ENCODE measurements at places on chromosomes 16 and 17. TPM values are rescaled to one million over a fixed set of nuclear protein-coding genes. Genes with fewer than 3 reads are reported as not detected.
A peak's percentile ranks its signal among the peaks of the same experiment; 100 is the strongest.

DNA sequence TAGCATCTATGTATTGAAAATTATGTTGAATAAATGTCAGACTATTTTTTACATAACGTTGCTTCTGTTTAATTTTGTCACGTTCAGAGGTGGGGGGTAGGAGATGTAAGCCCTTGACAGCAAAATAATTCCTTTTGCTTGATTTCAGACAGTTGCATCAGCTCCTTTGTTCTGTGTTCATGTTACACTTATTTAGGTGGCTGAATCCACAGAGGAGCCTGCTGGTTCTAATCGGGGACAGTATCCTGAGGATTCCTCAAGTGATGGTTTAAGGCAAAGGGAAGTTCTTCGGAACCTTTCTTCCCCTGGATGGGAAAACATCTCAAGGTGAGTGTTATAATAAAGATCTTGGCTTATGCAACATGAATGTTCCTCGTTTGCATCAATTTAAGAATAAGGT is 4.5 kb downstream of the HERPUD1 start:
- H3K4me1 ChIP-seq, result peaks cover 15% of the 10 kb centered on the region
- no peak overlapping the region for H3K27ac ChIP-seq
- no peak for DNase-seq
- no peak overlapping the region for H3K4me3 ChIP-seq

- no peaks in the 10 kb centered on the region for H3K27me3 ChIP-seq
- no peak overlapping the region for H3K27ac ChIP-seq
- H3K4me1 ChIP-seq, result peaks cover 26% of the 10 kb centered on the region
- no peak for DNase-seq
- no peaks in the 10 kb centered on the region for H3K36me3 ChIP-seq
Observed at GRCh38 chr16:72898216-72898825, 149.6 kb downstream of the ZFHX3 start.

- H3K27ac ChIP-seq, result no peak overlapping the region
- no peaks in the 10 kb centered on the region for H3K36me3 ChIP-seq
- no peak for DNase-seq
- H3K27me3 ChIP-seq, result no peaks in the 10 kb centered on the region
- H3K4me1 ChIP-seq, result peaks cover 3% of the 10 kb centered on the region
Observed at GRCh38 chr16:57609541-57610401, 18.7 kb upstream of the ADGRG1 start.

DNA sequence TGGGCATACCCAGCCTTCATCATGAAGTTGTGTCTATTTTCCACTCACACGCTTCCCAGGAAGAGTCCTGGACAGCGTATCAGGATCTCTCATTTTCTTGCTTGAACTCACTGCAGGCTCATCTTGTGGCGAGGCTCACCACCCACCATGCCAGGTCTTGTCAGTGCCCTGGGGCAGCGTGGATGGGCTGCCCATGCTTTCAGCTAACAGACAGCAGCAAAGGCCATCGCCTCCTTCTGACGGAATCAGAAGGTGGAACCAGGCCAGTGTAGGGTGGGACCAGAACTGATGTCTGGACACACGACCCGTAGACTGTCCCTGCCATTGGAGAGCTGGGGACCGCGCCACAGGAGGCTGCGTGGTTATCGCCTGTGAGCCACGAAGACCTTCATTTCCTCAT is 169.4 kb downstream of the FOXL1 start:
- DNase-seq, result no peak
- H3K36me3 ChIP-seq, result no peaks in the 10 kb centered on the region
- H3K4me3 ChIP-seq, result no peak overlapping the region
- no peaks in the 10 kb centered on the region for H3K4me1 ChIP-seq
- no peaks in the 10 kb centered on the region for H3K27me3 ChIP-seq
- H3K27ac ChIP-seq, result no peak overlapping the region

GRCh38 chr16:8962393-8963009 is 1.2 kb downstream of the USP7 start:
- no peak overlapping the region for H3K27ac ChIP-seq
- peak; percentile 64 for DNase-seq
- H3K4me3 ChIP-seq, result peak overlapping the region; percentile 62
- peaks cover 30% of the 10 kb centered on the region for H3K27me3 ChIP-seq

GRCh38 chr17:36183001-36183971 is 6.8 kb upstream of the TBC1D3B start:
- peaks cover 42% of the 10 kb centered on the region for H3K27me3 ChIP-seq
- no peaks in the 10 kb centered on the region for H3K36me3 ChIP-seq
- H3K4me1 ChIP-seq, result peaks cover 4% of the 10 kb centered on the region

DNA sequence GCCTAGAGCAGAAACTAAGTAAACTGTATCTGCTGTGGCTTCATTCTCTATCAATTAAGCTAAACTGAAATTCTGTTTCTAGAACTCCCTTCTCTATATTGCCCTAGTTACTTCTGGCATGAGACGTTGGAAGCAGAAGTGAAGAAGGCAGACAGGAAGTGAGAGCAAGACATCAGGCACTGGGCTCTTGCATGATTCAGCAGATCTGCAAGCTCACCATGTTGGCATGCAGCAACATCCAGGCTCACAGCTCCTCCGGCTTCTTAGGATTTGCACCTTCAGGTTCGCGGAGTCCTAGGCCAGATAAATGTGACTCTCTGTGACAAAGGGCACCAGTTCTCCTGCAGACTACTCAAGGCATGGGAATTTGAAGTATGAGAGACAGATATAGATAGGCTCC is 148.3 kb downstream of the CDH8 start:
- no peak overlapping the region for H3K4me3 ChIP-seq
- no peaks in the 10 kb centered on the region for H3K4me1 ChIP-seq
- H3K27me3 ChIP-seq, result no peaks in the 10 kb centered on the region
- no peaks in the 10 kb centered on the region for H3K36me3 ChIP-seq
- no peak for DNase-seq

DNA sequence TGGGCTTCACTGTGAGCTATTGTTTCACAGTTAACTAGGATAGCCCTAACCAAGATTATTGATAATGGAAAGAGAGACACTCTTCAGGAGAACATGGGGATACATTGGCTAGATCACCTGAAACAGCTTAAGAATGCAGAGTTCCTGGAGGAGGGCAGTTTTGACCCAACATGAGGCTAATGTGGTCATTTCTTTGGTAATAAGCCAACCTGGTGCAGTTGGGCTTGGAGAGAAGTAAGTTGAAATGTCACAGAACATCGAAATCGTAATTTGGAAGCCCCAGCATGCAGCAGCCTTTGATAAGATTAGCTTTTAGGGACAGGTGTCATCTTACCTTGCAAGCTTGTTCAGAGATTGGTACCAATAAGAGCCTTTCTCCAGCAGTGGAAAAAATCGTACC is 556.6 kb upstream of the GOT2 start:
- H3K4me3 ChIP-seq, result no peak overlapping the region
- H3K27me3 ChIP-seq, result no peaks in the 10 kb centered on the region
- no peaks in the 10 kb centered on the region for H3K36me3 ChIP-seq
- no peak overlapping the region for H3K27ac ChIP-seq

Gene SPNS3
- total RNA-seq, result not detected

Gene G6PC1
- total RNA-seq, result not detected

Gene TBC1D3L
- 17.0 TPM for total RNA-seq

Gene MLKL
- total RNA-seq, result 0.04 TPM

Gene C17orf50
- total RNA-seq, result not detected

Gene CDRT4
- total RNA-seq, result 18.2 TPM

Gene PLA2G10
- total RNA-seq, result not detected
